ENCODE measurements at places on chromosomes 2 and 18.

GRCh38 chr2:36485521-36485920 is 112.4 kb downstream of the FEZ2 start:
- no peak for DNase-seq

GRCh38 chr2:181459621-181460021 is 2.4 kb downstream of the ITGA4 start:
- no peak for DNase-seq

- no peak for DNase-seq
Measured at GRCh38 chr2:84735389-84735788, 145.5 kb downstream of the TRABD2A start.

DNA sequence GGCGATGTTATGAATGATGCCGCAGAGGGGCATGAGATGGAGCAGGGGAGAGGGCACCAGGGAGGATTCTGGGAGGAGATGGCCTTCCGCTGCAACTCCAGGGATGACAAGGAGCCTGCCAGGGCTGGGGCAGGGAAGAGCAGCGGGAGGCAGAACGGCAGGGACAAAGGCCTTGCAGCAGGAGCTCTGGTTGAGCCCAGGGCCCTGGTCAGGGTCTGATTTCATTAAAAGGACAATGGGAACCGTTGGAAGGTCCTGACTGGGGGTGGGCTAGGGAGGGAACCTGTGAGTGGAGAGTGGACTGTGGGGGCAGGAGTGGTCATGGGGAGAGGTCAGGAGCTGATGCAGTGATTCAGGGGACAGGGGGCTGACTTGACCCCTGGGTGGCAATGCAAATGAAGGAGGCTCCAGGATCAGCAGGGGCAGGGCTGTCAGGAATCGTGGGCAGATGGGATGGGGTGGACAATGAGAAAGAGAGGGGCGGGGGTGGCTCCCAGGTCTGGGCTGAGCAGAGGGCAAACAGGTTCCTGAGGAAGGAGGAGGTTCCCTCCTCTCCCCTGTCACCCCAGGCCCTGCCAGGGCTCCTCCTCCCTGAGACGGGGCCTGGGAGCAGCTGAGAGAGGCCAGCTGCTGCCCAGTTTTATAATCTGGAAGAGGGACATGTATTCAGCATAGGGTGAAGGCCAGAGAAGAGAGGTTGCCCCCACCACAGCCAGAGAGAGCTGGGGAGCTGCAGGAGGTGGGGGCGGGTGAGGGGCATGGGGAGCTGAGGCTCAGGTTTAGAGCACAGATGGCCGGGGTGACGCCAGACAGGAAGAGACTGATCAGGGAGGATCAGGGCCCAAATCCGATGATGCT is 7.3 kb upstream of the DUSP2 start:
- no peak for DNase-seq

DNA sequence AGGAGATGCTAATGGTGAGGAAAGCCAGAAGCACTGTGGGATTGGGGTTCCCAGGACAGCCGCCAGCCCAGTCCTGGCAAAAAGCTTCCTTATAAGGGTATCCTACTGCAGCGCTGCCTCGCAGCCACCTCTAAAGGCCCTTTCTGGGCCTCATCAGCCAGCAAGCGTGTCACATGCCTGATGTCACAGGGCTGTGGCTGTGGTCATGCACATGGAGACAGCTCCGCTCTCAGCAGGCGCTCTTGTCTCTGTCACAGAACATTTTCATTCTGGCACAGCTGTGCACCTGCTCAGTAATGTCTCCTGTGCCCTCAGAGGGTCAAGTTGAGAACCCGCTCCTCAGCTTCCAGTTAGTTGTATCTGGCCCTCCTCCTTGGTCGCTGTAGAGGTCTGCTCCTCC is 17.7 kb upstream of the MAL start:
- DNase-seq = no peak

DNA sequence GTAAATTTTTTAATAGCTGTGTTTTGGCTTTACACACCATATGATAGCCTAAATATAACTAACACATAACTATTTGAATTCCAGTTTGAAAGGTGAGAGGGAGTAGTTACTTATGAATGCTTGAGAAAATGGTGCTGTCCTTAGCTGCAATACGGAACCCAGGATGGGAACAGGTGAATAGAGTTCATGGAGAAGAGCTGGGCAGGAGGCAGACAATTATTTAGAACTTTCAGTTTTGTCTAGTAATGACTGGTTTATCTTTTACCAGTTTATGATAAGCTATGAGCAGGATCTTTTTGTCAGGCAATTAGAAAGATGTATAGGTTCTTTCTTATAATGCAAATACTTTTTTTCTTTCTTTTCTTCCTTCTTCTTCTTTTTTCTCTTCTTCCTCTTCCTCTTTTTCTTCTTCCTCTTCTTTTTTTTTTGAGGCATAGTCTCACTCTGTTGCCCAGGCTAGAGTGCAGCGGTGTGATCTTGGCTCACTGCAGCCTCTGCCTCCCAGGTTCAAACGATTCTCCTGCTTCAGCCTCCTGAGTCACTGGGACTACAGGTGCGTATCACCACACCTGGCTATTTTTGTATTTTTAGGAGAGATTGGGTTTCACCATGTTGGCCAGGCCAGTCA is 25.9 kb downstream of the UBR3 start:
- no peak for DNase-seq
